Right lung (tissue), 10 donors: ENCODE measurements at places on chromosomes 3 and 15. TPM values are rescaled to one million over a fixed set of nuclear protein-coding genes. Genes with fewer than 3 reads are reported as not detected.

CAV3 gene
- polyA plus RNA-seq: 0.70 TPM

SLC22A14 gene
- 0.12 TPM for polyA plus RNA-seq

- peak; percentile 13 for DNase-seq
Observed at GRCh38 chr15:39919411-39919747, 687 bp downstream of the GPR176 start.

GRCh38 chr3:130379274-130379673 is 33.8 kb downstream of the COL6A5 start:
- DNase-seq: no peak

DNA sequence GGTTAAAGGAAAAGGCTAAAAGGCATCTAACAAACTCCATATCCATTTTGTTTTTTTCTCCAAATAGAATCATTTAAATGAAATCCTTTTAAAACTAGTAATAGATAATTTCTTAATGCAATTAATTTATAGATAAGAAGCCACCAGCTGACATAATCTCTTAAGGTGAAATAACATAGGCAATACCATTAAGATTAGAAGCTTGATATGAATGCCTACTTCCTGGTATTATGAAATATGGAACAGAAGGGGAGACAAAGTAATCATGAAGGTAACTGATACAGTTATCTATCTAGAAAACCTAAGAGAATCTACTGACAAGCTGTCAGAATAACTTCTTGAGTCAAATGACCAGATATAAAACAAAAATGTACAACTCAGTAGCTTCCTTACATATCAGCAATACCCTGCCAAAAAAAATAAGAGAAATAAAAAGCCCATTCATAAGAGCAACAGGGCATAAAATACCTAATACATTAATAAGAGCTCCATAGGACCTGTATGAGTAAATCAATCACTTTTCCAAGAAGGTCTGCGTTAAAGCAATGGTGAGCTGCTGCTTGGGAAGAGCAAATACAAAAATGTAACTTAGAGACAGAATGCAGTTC is 10.7 kb downstream of the EHD4 start:
- DNase-seq: no peak

- DNase-seq: no peak
Observed at GRCh38 chr15:95565016-95565600, 765.4 kb upstream of the NR2F2 start.

ZNF501 gene
- polyA plus RNA-seq: 9.5 TPM

- no peak for DNase-seq
Observed at GRCh38 chr3:157045238-157045850, 114.6 kb downstream of the CCNL1 start.

TPRG1 gene
- polyA plus RNA-seq: 1.6 TPM

DNA sequence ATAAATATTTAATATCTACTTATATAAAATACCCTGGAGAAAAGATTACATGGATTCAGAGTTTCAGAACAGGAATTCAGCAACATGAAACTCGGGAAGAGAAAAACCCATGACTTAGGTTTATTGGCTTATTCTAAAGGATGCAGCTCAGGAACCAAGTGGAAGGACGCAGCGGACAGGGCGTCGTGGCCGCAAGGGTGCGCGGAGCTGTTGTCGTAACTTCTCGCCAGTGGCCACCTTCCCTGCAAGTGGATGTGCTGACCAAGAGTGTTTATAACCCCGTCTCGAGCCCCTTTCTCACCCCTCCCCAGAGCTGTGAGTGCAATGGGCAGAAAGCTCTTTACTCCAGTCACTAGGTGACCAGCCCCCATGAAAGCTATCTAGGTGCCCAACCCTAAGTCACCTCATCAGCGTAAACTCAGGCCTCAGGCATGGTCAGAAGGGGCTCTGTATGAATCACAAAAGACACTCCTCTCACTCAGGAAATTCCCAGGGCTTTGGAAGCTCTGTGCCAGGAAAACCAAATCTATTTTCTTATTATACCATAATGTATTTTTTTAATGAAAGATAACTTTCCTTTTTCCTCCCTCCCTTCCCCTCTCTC is 77.3 kb downstream of the CHRNA7 start:
- DNase-seq: no peak

DNA sequence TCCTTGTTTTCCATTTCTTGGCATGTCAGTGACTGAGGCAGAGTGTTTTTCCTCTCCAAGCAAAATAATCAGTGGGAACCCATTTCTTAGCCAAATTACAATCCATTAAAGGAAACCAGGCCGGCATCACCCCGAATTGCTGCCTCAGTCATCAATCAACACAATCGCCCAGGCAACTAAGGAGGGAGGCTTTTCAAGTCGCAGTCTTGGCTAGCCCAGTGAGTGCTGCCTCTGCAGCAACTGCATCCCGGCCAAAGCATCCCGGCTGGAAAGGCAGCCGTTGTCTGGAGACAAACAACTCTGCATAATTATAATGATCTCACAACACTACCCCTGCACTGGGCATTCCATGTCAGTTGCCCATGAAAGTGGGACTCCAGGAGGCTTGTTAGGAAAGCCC is 213.5 kb upstream of the PRICKLE2 start:
- no peak for DNase-seq

ACKR4 gene
- polyA plus RNA-seq: 2.4 TPM

DNA sequence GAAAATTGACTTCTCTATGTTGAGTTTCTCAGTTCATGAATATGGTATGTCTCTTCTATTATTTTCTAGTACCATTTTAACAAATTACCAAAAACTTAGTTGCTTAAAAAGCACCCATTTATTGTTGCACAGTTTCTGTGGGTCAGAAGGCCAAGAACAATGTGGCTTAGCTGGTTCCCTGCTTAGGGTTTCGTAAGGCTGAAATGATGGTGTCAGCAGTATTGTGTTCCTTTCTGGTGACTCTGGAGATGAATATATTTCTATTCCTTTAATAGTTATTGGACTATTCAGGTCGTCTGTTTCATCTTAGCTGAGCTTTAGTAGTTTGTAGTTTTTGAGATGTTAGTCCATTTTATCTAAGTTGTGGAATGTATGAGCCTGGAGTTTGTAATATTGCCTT is 44.9 kb downstream of the IL1RAP start:
- DNase-seq: no peak

DUOXA2 gene
- 0.14 TPM for polyA plus RNA-seq

GRCh38 chr3:17399586-17399985 is 342.8 kb downstream of the TBC1D5 start:
- no peak for DNase-seq

DNA sequence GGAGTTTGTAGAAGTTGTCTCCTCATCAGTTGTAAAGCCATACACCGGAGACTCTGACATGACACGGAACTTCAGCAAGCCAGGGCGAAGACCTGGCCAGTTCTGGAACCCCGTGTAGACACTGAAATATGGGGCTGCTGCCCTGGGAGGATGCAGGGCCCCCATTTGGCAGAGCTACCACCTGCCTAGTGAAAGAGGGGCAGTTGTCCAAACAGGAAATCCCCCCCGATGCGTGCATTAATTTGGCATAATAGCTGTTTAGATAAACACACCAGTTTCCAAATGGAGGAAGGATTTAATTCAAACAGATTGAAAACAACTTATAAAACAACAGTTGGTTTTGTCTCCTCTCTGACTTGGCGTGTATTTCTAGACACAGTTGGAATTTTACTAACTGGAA is 357.2 kb downstream of the GABRG3 start:
- DNase-seq: peak; percentile 60
